CD4-positive, CD25-positive, alpha-beta regulatory T cell (primary cell): ENCODE measurements at places on chromosomes 1 and 21.

DNA sequence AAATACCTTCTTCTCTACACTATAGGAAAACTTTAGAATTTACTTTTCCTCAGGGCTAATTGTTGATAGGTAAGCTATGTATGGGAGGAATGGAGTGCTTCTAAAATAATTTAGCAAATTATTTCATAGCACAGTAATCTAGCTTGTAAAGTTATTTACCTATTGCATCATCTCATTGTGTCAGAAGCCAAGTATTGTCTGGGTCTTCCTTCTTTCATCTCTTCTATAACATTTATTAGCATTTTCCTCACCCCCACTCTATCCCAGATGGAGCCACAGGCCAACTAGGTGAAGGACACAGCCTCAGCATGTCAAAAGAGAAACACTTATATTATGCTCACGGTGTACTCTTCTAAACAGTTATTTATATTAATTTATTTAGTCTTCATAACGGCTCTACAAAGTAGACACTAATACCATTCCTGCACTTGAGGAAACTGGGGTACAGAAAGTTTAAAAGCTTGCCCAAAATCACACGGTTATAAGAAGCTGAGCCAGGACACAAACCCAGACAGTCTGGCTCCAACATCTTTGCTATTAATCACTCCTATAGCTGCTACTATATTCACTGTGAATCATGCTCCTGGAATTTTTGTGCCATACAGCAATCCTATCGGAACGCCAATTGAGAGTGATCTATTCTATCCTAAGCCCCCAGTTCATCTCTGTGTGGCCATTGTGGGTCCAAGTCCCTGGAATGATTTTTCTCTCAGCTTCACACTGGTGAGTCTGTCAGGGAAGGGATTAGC is 43.1 kb downstream of the OR10J5 start:
- H3K27ac ChIP-seq, result no peak overlapping the region
- H3K4me1 ChIP-seq, result no peaks in the 10 kb centered on the region
- H3K4me3 ChIP-seq, result no peak overlapping the region
- no peaks in the 10 kb centered on the region for H3K27me3 ChIP-seq
- no peak for DNase-seq

DNA sequence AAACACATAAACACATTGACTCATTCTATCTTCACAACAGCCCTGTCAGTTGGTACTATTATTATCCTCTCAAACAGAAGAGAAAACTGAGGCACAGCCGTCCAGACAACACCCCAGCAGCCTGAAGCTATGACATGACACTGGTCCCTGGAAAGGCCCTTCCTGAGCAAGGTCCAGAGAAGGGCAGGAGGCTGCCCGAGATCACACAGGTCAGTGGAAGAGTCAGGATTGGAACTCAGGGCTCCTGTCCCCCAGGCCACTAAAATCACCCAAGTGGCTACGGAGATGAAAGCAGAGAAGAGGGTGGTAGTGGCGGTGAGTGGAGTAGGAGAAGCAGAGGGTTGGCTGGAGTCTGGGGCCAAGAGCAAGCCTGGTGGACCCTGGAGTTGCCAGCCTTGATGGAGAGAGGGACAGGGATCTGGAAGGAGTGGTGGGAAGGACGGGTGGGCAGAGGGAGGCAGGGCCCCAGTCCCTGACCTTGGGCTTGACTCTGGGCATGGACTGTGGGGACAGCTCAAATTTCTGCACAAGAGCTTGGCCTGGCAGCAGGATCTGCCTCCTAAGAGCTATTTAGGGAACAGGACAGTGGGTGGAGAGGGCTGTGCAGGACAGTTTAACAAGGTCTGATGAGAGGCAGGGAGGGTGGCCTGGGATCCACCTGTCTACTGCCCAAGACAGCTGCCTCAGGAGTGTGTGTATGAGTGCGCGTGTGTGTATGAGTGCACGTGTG is 15.8 kb downstream of the MYOM3 start:
- no peak overlapping the region for H3K4me3 ChIP-seq
- no peaks in the 10 kb centered on the region for H3K4me1 ChIP-seq
- no peaks in the 10 kb centered on the region for H3K27me3 ChIP-seq
- H3K36me3 ChIP-seq, result no peaks in the 10 kb centered on the region

DNA sequence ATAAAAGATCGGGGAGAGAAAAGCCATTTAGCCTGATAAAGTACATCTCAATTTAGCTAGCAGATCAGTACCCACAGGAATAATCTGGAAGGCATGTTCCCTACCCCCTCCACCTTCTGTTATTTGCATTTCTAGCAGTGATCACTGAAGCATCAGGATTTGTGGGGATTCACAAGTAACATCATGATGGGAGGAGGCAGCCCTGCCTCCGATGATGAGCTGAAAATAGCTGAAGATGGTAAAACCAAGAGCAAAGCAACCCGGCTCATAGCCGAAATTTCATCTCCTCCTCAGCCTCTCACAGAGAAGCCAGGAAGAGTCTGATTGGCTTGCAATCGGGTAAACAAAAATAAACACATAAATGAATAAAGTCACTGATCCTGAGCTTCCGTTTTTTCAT is 2.4 kb downstream of the CCSAP start:
- no peak overlapping the region for H3K27ac ChIP-seq
- H3K36me3 ChIP-seq, result no peaks in the 10 kb centered on the region
- no peak overlapping the region for H3K4me3 ChIP-seq
- no peak for DNase-seq
- peaks cover 15% of the 10 kb centered on the region for H3K4me1 ChIP-seq

DNA sequence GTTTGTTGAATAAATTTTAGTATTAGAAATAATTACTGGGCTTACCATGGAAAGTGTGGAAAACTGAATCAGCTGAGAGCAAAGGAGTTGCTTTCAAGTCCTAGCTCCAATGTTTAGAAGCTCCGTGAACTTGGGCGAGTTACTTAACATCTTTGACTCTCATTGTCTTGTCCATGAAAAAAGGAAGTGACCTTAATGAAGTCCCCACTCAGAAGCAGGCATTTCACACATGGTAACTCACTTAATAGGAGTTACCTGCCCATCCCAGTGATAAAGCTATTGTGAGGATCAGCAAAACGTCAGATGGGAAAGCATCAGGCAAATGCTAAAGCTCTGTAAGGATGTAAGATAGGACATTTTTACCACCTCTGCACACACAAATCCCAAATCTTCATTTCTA is 34.0 kb upstream of the GADD45A start:
- no peak overlapping the region for H3K4me3 ChIP-seq
- H3K27me3 ChIP-seq, result no peaks in the 10 kb centered on the region
- H3K36me3 ChIP-seq, result no peaks in the 10 kb centered on the region
- H3K4me1 ChIP-seq, result no peaks in the 10 kb centered on the region
- no peak overlapping the region for H3K27ac ChIP-seq
- no peak for DNase-seq

DNA sequence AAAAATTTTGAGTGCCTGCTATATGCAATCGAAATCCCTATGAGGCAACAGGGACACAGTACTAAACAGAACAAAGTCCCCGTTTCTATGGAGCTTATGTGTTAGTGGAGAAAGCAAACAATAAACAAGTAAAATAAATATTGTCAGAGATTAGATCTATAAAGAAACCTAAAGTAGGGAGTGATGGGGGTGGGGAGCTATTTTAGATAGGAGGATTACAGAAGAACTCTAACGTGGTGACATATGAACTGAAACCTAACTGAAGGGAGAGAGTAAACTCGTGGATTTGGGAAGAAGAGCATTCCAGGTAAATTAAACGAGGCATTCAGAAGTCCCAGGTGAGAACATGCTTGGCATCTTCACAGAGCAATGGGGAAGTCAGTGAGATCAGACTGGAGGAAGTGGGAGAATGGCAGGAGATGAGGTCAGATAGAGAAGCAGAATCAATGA is 154.5 kb downstream of the DENND1B start:
- H3K36me3 ChIP-seq, result peaks cover 12% of the 10 kb centered on the region
- no peak overlapping the region for H3K27ac ChIP-seq
- no peak overlapping the region for H3K4me3 ChIP-seq
- H3K4me1 ChIP-seq, result no peaks in the 10 kb centered on the region
- no peaks in the 10 kb centered on the region for H3K27me3 ChIP-seq
- no peak for DNase-seq

DNA sequence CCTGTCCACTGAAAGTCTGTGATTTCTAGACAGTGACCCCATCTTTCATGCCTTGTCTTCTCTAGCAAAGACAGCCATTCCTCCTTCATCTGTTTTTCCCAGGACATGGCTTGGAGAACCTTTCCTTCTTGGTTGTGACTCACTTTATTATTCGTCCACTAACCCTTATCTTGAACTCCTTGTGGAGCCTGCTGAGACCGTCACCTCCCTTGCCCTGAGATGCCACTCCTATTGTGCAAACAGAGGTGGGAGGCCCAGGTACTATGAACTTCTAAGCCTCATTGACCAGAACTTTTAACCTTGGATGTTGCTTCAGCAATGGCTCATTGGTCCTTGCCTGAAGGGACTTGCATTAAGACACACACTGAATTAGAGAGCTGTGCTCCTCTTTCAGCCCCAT is 117.5 kb downstream of the FOXD2 start:
- H3K4me1 ChIP-seq, result no peaks in the 10 kb centered on the region
- no peak for DNase-seq
- H3K27ac ChIP-seq, result no peak overlapping the region
- peaks cover 6% of the 10 kb centered on the region for H3K27me3 ChIP-seq
- H3K36me3 ChIP-seq, result no peaks in the 10 kb centered on the region

DNA sequence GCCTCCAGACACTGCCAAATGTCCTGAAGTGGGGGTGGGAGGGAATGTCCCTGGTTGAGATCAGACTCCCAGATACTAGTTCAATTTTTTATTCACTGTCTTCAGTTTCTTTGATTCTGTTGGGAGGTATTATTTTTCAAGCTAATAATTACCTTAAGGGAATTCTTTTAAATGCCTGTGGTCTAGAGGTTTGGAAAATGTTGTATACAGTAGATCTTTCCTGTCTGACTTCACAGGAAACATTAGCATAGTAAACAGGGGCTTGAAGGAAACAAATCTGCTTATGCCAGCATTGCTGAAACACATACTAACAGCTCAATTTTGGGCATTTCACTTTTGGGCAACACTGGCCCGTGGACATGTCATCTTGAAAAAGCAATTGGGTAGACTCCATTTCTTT is 84.3 kb upstream of the HP1BP3 start:
- no peaks in the 10 kb centered on the region for H3K27me3 ChIP-seq
- no peak overlapping the region for H3K4me3 ChIP-seq
- H3K27ac ChIP-seq, result no peak overlapping the region
- H3K4me1 ChIP-seq, result no peaks in the 10 kb centered on the region

DNA sequence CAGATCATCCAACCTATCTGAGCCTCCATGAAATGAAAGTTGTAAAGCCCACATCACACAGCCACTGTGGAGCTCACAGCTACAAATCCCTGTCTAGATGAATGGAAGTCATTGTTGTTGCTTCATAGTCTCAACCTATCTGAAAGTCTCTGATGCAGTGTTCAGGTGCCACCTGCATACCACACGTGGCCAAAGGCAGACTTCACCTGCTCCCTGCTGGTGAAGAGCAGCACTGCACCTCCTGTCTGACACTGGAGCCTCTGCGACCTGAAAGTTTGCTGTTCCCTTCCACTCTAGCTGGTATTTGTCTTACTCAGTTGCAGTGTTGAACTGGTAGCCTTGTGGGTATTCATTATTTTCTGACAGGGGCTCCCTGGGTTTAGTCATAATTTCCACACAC is 18.4 kb downstream of the LORICRIN start:
- H3K27me3 ChIP-seq, result peaks cover 5% of the 10 kb centered on the region
- H3K36me3 ChIP-seq, result no peaks in the 10 kb centered on the region
- peak; percentile 30 for DNase-seq
- H3K27ac ChIP-seq, result no peak overlapping the region
- no peaks in the 10 kb centered on the region for H3K4me1 ChIP-seq

- no peaks in the 10 kb centered on the region for H3K36me3 ChIP-seq
- H3K27ac ChIP-seq, result no peak overlapping the region
- no peak for DNase-seq
- no peaks in the 10 kb centered on the region for H3K4me1 ChIP-seq
- H3K4me3 ChIP-seq, result no peak overlapping the region
- no peaks in the 10 kb centered on the region for H3K27me3 ChIP-seq
These were observed 464.2 kb upstream of the DAB1 start for GRCh38 chr1:57887964-57888491.

DNA sequence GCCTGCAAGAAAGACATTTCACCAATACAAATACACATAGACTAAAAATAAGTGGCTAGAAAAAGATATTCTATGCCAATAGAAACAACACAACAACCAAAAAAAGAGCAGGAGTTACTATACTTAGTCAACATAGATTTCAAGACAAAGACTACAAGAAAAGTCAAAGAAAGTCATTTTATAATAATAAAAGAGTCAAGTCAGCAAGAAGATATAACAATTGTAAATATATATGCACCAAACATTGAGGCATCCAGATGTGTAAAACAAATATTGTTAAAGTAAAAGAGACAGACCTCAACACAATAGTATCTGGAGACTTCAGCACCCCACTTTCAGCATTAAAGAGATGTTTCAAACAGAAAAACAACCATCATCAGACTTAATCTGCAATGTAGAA is 104.6 kb downstream of the AMY1C start:
- DNase-seq, result no peak
- H3K4me3 ChIP-seq, result no peak overlapping the region
- no peaks in the 10 kb centered on the region for H3K4me1 ChIP-seq
- no peak overlapping the region for H3K27ac ChIP-seq
- no peaks in the 10 kb centered on the region for H3K27me3 ChIP-seq
- H3K36me3 ChIP-seq, result no peaks in the 10 kb centered on the region

- no peaks in the 10 kb centered on the region for H3K36me3 ChIP-seq
- H3K27ac ChIP-seq, result no peak overlapping the region
- H3K4me1 ChIP-seq, result peaks cover 21% of the 10 kb centered on the region
- no peak for DNase-seq
- no peaks in the 10 kb centered on the region for H3K27me3 ChIP-seq
These were observed 931 bp upstream of the MXRA8 start for GRCh38 chr1:1359308-1359663.

DNA sequence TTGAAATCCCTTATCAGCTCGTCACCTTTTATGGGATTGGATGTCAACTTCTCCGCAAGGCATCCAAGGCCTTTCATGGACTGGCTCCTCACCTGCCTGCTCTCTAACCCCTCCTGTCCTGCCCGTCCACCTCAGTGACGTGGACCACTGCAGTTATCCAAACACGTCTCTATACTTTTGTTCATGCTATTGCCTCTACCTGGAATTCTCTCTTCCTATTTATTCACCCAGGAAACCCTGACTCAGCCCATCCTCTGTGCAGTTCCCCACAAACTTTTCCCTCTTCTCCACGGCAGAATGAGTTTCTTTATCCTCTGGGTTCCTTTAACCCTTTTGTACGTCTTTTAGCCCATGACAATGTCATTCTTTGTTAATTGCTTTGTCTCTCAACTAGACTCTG is 5.1 kb upstream of the UTP25 start:
- H3K27me3 ChIP-seq, result peaks cover 34% of the 10 kb centered on the region
- DNase-seq, result no peak
- H3K36me3 ChIP-seq, result no peaks in the 10 kb centered on the region
- H3K27ac ChIP-seq, result no peak overlapping the region
- H3K4me1 ChIP-seq, result no peaks in the 10 kb centered on the region

- no peaks in the 10 kb centered on the region for H3K27me3 ChIP-seq
- no peak overlapping the region for H3K27ac ChIP-seq
- H3K4me3 ChIP-seq, result no peak overlapping the region
- DNase-seq, result no peak
These were observed 157.0 kb upstream of the C21orf91 start for GRCh38 chr21:17976139-17976538.

DNA sequence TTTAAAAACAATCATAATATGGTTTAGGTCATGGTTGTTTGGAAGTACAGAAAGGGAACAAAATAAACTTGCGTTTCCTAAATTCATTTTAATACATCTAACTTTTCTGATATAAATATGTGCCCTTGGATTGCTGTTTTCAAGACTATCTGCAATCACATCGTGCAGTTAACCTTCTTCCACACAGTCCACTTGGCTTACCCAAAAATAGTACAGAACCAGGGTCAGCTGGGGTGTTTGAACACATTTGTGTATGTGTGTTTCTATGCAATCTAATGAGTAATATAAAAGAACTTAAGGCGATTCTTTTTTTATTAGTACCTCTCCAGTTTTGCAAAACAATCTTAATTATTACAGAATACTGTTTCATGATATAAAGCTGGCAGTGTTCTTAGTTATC is 19.9 kb downstream of the SAMSN1 start:
- H3K4me3 ChIP-seq, result peak overlapping the region; percentile 94
- peaks cover 73% of the 10 kb centered on the region for H3K4me1 ChIP-seq
- no peaks in the 10 kb centered on the region for H3K27me3 ChIP-seq
- peaks cover 1% of the 10 kb centered on the region for H3K36me3 ChIP-seq
